ENCODE measurements at places on chromosomes 2 and 18.

DNA sequence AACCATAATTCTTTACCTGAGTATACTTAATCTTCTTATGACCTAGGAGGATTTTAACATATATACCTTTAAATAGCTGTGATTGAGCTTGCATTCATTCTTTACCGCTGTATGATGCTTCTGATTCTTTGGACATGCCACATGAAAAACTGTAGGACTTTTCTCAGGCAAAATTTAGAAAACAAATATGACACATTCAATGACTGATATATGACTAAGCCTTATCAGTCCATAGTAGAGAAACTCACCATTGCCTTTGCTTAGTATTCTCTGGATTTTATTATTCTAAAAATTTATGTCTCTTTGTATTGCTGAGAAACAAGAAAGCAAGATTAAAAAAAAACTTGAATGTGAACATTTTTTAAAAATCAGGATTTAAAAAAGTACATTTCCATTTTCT, 3.7 kb downstream of the FAM171B start:
- no peak for DNase-seq

- DNase-seq: no peak
These were observed 43.4 kb downstream of the EPB41L3 start for GRCh38 chr18:5500158-5500939.

DNA sequence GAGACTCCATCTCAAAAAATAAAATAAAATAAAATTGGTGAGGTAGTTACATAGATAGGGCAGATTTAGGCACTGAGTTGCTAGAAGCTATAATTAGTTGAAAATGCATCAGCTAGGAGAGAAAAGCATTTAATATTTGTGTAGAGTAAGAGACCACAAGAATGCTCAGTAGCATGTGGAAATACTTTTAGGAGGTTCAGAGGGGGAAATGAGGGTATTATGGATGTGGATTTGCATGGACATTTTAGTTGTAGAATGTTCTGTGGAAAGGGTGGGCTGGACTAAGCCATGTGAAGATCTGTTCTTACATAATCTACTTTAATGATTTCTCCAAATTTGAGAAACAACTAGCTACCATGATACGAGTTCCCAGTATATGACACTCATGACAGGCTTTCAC, 95.5 kb downstream of the ATP9B start:
- no peak for DNase-seq

DNA sequence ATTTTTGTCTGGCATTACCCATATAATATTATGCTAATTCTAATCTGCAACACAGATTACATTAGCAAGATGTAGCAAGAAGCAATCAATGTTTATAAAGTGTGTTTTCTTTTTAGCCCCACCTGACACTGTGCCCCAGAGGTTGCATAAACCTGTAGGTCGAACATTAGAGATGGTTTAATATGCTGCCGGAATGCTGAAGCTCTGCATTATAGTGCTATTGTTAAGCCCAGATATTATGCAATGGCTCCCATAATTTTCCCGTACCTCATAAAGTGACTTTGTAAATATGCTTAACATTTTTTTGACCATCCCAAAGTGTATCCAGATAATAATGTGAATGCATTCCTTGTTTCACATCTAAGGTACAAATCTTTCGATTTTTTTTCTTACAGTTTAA, 109.3 kb upstream of the MAP4K3 start:
- DNase-seq: no peak

DNA sequence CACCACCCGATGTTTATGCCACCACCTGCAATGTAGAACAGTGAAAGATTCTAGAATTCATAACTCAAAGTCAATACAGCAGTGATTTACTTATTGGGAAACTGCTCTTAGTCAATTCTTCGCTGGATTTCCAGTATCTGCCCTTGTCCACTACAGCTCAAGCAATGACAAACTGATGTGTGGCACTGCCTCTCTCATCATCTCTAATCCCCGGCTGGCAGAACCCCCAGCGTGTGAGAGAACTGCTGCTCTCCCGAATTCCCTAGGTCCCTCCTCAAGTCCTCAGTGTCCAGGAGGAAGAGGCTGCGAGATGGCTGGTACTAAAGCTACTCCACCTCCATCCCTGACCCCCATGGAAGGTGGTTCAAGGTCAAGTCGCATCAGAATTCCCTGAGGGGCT, 1.6 kb downstream of the TXNL4A start:
- DNase-seq: no peak

DNA sequence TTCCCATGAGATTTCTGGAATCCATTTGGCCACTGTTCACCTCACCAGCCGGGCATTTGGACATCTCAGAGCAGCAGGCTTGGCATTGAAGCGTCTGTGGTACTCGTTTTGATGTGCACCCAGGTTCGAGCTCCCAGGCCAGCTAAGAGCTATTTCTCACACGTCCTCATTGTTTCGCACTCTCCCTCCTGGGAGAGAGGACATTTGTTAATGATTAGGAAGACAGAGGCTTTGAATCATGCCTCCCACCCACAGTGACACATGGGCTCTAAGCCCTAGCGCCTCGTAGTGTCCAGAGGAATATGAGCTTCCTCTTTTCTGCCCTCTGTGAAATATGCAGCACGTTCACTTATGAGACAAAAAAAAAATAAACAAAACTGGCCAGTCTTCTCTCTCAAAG, 361.8 kb downstream of the RND3 start:
- no peak for DNase-seq

- no peak for DNase-seq
These were observed 128.0 kb downstream of the OLA1 start for GRCh38 chr2:174120346-174120745.

GRCh38 chr2:191748528-191749180, 70.7 kb downstream of the NABP1 start:
- no peak for DNase-seq

DNA sequence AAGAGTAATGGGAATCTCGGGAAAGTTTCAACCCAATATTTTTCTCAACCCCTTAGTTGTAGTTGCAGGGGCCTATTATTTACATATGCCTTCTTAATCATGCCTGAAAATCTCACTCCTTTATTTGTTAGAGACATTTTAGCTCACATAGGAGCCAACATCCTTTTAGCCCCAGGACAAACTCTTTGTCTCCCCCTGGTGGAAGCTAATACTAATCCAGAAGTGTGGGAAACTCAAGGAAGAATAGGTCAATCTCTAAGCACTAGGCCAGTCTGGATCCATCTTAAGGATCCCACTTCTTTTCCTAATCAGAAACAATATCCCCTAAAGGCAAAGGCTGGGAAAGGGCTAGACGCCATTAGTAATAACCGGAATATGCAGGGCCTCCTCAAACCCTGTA, 550.9 kb upstream of the PKDCC start:
- DNase-seq: no peak

DNA sequence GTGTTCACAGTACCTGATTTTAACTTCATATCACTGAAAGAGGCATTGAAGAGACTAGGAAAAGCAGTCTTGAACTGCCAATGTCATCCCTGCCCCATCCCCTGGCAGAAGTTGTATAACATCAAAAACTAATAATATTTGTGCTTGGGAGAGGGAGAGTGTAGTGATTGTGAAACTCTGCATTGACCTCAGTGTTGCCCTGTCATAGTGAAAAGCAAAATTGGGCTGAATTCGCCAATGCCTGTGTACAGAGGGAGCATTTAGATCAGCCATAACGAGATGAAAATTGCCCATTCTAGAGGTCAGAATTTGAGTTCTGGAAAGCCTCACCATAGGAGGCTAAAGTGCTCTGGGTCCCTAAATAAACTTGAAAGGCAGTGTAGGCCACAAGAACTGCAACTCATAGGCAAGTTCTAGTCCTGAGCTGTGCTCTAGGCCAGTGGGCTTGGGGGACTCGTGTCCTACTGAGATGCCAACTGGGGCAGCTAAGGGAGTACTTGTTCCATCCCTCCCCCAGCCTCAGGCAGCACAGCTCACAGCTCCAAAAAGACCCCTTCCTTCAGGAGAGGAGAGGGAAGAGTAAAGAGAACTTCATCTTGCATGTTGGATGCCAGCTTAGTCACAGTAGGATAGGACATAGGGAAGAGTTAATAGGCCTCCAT, 855.6 kb downstream of the TSN start:
- no peak for DNase-seq

DNA sequence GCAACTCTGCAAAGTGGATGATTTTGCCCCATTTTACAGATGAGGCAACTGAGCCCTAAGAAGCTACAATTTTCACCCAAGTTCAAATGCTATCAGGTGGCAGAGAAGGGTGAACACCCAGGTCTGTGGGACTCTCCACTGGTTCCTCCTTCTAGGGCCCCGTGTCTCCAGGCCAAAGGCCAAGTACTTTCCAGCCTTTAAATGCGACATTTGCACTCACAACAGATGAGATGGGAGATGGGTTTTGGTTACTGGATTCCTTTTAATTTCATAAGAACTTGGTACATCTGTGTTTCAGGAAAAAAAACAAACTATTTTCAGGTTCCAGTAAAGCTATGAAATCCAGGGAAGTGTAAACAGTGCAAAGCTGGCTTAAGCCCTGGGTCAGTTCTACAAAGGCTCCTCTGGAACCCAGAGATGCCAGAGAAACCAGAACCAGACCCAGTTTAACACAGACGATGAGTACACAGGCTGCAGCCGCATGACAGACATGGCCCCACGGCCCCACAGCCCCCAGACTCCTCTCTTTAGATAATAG, 361.7 kb downstream of the ANAPC1 start:
- no peak for DNase-seq

DNA sequence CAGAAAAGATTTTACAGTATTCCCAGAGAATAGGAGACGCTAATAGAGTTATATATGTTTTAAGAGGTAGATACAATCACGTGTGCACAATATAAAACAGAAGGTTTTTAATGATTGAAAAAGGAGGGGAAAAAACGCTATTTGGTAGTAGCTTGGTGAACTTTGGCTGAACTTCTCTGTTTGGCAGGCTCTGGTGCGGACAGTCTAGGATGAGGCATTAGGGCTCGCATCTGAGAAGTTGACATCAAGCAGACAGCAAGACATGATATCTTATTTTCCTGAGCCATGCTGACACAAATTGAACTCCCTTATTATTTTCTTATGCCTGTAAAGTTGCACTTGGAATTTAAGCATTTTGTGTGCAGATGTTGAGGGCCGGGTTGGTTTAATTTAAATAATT, 176.6 kb downstream of the EN1 start:
- DNase-seq: no peak
